NCI-H2227 treated with DMSO at 0.1 percent for 48 hours (cell line): ENCODE measurements at places on chromosomes 7 and 10.

- no peak for DNase-seq
These were observed 55.1 kb upstream of the LAMB1 start for GRCh38 chr7:108057951-108058481.

DNA sequence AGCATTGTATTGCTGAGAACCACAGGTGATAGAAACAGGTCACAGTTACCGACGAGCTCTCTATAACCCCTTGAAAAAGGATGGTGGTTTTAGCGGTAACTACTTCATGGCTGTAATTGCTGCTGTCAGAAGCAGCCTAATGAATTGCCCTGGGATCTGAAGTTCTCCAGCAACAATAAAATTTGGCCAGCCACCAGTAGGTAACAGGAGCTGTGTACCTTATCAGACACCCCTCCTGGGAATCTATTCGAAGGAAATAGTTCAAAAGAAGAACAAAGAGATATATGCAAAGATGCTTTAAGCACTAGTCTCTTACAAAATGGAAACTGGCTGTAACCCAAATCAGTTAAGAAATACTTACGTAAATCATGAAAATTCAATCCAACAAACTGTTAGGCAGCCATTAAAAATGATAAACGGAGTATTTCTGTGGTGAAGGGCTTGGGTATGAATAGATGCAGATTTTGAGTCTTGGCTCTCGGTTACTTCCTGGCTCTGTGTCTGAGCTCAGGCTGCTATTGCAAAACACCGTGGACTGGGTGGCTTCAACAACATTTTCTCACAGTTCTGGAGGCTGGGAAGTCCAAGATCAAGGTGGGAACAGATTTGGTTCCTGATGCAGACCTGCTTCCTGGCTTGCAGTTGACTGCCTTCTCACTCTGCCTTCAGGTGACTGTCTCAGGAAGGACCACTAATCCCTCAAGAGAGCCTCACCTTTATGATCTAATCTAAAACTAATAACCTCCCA, 1.6 kb downstream of the MSRB2 start:
- no peak for DNase-seq

DNA sequence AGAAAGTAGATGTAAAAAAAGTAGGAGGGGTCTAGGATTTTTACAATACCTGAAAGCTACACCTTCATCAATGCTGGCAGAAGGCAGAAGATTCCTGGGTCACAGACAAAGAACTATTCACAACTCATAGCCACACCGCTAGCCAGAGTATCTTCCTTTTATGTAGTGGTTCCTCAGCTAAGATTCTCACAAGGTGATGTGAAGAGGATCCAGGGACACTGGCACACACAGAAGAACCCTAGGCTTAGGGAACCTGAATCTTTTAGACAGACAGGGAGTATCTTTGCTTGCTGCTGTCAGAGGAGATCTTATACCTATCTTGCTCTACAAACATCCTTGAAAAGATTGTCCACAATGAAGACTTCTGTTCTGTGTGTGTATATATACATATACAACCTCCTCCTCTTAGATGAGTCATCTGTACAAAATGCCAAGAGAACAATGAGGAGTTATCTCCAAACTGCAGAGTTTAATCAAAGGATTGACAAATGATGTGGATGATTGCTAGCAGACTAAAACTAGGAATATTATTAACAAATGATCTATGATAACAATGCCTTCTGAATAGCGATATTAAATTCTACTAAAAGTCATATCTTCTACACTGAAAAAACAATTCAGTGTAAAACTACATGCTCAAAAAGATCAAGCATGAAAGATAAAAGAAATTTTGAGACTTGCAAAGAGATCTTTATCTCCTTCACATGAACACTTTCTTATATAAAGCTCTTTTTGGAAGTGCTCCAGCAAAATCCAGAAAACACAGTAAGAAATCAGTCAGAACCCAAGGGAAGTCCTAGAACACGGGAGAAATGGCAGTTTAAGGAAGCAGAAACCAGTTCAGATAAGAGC, 409.3 kb downstream of the PARD3 start:
- DNase-seq, result no peak

DNA sequence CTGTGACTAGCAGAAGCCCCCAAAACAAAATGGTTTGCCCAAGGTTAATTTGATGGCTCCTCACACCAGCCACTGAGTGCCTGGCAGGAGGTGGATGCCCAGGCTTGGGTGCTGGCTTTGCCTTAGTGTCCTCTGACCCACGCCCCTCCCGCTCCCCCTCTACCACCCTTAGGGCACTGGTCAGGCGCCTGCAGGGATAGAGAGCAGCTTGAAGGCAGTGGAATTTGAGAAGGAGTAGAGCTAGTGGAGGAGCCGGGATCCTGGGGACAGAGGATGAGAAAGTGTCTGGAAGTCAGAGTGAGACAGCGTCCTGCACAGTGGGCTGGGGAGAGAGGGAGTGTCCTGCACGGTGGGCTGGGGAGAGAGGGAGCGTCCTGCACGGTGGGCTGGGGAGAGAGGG, 139.4 kb downstream of the DNAJB6 start:
- no peak for DNase-seq

DNA sequence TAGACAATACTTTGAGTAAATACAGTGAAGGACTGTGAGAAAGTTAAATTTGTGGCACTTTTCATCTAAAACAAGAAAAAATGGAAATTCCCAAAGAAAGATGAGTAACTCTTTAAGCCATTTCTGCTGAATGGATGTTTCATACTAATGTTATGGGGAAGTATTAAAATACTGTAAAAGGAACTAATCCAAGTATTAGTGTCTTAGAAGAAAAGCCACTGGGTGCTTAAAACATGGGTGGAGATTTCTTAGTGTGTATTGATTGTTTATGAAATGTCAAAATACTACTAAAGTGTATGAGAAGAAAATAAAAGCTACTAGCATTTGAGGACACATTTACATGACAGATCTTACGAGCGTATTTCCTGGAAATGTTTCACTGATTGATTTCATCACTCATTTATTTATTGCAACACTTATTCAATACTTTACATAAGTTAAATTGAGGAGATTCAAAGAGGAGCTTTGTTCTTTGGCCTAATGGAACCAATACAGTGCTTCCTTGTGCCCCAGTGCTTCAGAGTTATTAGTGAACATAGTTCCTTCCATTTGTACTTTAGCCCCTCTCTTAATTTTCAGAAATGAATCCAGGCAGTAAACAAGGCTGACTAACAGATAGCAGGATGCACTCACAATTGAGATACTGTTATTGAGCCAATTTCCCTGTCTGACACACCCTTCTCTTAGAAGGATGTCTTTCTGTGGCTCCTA, 155.5 kb upstream of the AHR start:
- DNase-seq, result no peak

GRCh38 chr10:84499846-84500245, 171.5 kb downstream of the CCSER2 start:
- no peak for DNase-seq

- DNase-seq, result no peak
These were observed 490.8 kb downstream of the TNS3 start for GRCh38 chr7:47091141-47091540.

GRCh38 chr7:148997497-148997896, 30.8 kb downstream of the PDIA4 start:
- no peak for DNase-seq

DNA sequence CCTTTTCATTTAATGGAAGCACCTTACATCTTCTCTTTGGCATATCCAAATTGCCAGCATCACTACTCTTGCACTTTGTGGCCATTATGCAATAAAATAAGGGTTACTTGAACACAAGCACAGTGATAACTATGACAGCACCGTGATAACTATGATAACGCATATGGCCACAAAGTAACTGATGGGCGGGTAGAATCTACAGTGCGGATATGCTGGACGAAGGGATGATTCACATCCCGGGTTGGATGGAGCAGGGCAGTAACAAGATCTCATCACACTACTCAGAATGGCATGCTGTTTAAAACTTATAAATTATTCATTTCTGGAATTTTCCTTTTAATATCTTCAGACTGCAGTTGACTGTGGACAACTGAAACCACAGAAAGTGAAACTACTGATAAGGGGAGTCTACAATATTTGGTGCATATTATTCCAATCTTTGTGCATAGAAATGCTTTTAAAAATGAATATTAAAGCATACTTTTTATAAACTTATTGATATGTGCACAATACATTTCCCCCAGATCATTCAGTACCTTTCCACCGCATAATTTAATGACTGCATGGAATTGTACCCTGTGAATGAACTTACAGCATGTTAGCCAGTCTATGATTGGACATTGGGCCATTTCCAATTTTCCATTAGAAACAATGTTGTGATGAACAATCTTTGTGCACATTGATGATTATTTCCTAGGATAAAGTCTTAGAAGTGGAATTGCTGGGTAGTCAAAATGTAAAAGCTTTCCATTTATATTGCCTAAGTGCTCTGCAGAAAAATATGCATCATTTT, 136.4 kb downstream of the WNT2 start:
- no peak for DNase-seq

- no peak for DNase-seq
These were observed 9.4 kb downstream of the STK17A start for GRCh38 chr7:43592326-43592725.

GRCh38 chr10:74432841-74433594, 282.0 kb downstream of the ADK start:
- DNase-seq, result peak; percentile 27

- DNase-seq, result no peak
These were observed 238.2 kb upstream of the CELF2 start for GRCh38 chr10:10779511-10779910.

- no peak for DNase-seq
These were observed 226.6 kb downstream of the DNAJC1 start for GRCh38 chr10:21776883-21777282.

GRCh38 chr7:105173586-105173985, 159.6 kb downstream of the KMT2E start:
- no peak for DNase-seq

GRCh38 chr10:97499561-97500296, 1.0 kb downstream of the UBTD1 start:
- DNase-seq, result no peak

GRCh38 chr7:137003086-137003485, 134.6 kb downstream of the CHRM2 start:
- DNase-seq, result no peak

DNA sequence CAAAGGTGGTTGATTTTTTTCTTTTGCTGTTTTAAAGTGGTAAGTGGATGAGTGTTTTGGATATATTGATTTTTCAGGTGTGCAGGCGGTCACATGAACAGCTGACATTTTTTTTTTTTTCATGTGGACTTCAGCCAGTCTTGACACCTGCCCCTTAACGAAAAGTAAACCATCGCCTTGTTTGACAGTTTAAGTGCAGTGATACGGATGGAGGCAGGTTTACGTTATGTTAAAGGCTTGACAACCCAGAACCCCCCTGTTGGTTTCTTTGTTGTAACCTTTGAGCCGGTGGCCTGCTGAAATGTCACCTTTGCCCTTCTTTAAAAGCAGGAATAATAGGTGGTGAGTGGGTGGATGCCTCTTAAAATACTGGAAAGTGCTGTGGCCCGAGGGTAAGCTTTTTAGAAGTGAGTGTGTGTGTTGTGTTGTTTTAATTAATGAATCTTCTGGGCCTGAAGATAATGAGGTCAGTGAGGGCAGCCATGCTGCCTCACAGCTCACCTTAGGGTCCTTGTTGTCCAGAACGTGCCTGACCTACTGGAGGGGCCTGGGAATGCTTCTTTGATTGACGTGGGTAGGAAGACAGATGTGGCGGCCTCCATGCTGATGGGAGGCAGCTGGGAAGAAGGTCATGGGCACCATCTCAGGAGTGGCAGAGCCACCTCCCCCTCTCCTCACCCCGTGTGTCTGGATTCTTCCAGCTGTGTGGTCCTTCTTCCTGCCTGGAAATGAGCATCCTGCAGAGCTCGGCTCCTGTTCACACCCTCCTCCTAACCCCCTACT, 69.8 kb downstream of the TCF7L2 start:
- no peak for DNase-seq

- DNase-seq, result no peak
These were observed 181.6 kb downstream of the PHTF2 start for GRCh38 chr7:77980087-77980713.

- DNase-seq, result no peak
These were observed 99.3 kb upstream of the OIT3 start for GRCh38 chr10:72794260-72794659.

- no peak for DNase-seq
These were observed 774.1 kb upstream of the IGFBP3 start for GRCh38 chr7:46695051-46695708.

DNA sequence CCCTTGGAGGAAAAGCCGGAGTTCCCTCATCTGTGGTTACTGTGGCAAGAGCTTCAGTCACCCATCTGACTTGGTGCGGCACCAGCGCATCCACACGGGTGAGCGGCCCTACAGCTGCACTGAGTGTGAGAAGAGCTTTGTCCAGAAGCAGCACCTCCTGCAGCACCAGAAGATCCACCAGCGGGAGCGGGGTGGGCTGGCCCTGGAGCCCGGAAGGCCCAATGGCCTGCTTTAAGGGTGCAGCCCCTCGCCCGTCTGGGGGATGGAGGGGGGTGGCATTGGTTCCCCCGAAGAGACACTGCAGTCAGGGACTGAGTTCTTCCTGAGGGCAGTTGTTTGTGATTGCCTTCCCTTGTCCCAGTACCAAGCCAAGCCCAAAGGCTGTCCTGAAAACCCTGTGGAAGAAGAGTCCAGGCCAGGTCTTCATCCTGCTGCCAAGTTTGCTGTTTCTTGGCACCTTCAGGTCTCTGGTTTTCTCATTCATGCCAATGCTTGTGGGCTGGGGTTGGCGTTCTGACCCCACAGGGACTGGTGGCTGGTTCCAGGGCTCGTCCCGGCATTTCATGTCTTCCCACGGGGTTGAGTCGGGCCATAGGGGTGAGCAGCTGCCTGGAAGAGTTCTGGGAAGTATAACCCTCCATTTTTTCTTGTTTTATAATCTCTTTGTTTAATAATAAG, 7.7 kb upstream of the ZNF783 start:
- no peak for DNase-seq

DNA sequence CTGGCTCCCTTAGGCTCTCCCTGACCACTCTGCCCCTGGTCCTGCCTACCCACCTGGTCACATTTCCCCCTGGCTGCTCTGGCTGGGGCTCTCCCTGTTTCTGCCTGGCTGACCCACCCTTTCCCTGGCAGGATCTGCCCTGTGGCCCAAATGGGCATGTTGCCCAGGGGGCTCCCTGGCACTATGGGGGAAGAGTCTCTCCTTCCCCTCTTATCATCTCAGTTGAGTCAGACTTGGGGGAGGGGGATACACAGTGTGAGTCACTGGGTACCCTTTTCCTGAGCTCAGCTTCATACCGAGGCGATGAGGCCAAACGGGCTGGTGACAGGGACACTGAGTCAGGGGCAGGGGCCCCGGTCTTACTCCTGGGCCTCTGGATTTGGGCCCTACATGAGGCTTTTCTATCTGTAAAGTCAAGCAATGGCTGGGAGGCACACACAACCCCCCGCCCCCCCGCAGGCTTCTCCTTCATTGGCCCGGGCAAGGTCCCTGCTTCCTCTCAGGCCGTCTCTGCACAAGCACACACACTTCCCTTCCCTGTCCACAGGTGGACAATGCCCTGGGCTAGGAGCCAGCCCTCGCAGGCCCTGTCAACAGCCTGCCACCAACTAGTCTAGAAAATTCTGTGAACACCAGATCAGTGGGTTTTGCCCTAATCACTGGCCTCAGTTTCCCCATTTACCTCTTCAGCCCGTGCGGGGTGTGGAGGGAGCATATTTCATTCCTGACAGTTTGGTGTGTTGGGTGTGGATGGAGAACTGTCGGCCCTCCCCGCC, 627 bp upstream of the FLNC start:
- DNase-seq, result no peak

- no peak for DNase-seq
These were observed 47.1 kb downstream of the NT5C2 start for GRCh38 chr10:103145860-103146466.

- no peak for DNase-seq
These were observed 48.5 kb upstream of the TMEM106B start for GRCh38 chr7:12162415-12163113.

- DNase-seq, result no peak
These were observed 9.5 kb downstream of the CHST15 start for GRCh38 chr10:124083740-124084397.
